ENCODE measurements at places on chromosomes 2 and 18. TPM values are rescaled to one million over a fixed set of nuclear protein-coding genes. Genes with fewer than 3 reads are reported as not detected.
A peak's percentile ranks its signal among the peaks of the same experiment; 100 is the strongest.

DNA sequence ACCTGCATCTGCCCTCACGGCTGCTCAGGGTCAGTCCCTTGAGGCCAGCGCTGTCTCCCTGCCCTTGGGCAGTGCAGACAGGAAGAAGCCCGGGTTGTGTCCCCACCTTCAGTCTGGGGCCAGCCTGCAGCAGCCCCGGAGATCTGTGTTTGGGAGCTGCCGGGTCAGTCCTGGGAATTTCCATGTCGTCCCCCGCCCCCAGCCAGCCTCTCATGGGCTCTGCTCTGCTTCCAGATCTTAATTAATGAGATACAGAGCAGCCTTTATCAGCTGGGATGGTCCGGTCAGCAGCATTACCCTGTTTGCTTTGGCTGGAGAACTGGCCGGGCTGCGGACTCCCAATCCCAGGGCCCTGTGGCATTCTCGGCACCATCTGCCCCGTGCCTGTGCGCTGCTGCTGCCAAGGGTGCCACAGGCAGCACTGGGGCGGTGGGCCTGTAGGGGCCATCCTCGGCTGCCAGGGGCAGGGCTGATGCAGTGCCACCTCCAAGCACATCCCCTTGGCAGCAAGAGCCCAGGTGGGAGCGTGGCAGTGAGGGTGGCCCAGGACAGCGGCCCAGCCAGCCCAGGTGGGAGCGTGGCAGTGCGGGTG, 2.4 kb downstream of the BOK start:
- no peak for DNase-seq

DNA sequence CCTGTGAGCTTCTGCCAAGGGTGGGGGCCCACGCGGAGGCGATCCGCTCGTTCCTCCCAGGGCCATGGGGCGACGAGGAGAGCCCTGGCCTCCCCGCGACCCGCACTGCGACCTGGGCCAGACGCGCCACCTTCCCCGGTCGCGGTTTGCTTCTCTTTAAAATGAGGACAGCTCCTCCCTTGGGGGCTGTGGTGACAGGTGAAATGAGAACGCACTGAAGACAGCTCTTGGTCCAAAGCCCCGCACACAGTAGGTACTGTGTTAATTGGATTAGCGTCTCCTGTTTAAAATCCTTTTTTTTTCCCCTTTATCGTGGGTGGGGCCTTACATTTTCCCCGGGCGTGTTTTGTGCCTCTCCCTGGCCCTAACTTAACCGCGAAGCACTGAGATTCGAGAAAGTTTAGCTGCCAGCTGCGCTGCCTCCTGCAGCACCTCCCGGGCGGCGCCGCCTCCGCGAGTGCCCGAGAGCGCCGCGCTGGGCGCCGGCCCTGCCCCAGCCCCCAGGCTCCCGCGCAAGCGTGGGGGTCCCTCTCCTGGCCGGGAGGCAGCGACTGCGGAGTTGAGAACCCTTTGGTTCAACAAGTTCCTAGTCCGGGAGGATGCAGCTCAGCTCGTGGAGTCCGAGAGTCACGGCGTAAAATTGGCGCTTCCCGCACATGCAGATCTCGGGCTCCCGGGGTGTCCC, 1.1 kb downstream of the HPCAL1 start:
- peak; percentile 17 for DNase-seq

Gene STPG4
- 0.20 TPM for total RNA-seq

GRCh38 chr18:79064228-79064627, 5.0 kb upstream of the ATP9B start:
- no peak for DNase-seq

Gene DSC2
- 25.7 TPM for total RNA-seq

Gene ABCB11
- not detected for total RNA-seq

Gene PSTPIP2
- 21.9 TPM for total RNA-seq

DNA sequence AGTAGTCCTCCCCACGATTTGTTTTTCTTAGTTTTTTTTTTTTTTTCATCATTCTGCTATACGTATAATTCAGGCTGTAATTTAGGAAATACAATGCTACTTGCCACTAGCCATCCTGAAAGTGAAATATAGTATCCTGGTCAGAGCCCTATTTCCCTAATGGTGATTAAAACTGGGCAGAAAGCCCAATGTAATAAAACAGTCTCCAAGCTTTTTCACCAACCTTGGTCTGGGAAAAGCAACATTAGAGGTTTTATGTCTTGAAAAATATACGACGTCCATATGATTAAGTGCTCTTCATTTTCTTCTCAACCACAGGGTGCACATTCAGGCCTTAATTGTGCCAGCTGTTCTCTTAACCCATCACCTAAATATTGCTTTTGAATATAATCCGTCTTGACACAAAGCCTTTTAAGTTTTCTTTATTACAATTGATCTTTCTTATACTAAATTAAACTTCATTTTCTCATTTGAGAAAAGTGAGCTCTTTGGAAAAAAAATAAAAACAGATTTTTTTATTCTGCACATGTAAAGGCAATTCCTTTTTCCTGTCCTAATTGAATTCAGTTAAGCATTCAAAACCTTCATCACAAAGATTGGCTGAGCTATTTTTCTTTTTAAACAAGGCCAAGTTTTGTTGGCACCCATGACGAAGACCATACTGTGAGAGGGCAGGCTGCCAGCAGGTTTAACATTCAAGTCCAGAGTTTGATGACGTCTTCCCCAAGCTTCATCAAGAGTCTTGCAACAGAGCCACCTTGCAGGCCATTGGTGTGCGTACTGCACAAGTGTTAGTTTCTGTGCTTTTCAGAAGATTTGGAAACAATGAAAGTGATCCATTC, 52.7 kb downstream of the MAP2 start:
- peak; percentile 85 for DNase-seq

GRCh38 chr2:85288244-85288725, 39.5 kb downstream of the TGOLN2 start:
- DNase-seq: peak; percentile 71

DNA sequence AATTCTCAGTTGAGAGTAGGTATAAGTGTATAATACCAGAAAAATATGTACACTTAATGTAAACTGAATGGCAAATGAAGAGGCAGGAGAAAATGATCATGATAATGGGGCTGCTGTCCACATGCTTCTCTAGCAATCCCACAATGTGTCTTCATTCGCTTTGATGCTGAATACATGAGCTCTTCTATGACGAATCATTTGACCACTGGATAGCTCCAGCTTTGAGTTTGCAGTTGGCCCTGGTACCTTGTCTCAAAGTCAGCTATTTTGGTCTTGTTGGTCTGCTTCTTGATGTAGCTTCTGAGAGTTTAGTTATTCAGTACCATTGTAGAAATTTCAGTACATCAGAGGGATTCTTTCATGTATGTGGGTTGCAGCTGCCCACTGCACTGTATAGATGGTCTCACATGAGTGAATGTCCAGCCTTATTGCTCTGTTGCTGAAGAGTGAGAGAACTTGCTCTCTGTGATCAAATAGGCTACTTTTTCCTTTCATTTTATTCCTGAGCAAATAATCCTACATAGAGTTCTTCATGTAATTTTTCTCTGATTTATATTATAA, 105.1 kb downstream of the TTC27 start:
- no peak for DNase-seq

GRCh38 chr2:215536510-215536909, 100.6 kb upstream of the FN1 start:
- no peak for DNase-seq

- DNase-seq: no peak
Measured at GRCh38 chr2:204763974-204764703, 218.9 kb downstream of the PARD3B start.

- no peak for DNase-seq
Measured at GRCh38 chr2:140481136-140481535, 1649.7 kb downstream of the LRP1B start.

DNA sequence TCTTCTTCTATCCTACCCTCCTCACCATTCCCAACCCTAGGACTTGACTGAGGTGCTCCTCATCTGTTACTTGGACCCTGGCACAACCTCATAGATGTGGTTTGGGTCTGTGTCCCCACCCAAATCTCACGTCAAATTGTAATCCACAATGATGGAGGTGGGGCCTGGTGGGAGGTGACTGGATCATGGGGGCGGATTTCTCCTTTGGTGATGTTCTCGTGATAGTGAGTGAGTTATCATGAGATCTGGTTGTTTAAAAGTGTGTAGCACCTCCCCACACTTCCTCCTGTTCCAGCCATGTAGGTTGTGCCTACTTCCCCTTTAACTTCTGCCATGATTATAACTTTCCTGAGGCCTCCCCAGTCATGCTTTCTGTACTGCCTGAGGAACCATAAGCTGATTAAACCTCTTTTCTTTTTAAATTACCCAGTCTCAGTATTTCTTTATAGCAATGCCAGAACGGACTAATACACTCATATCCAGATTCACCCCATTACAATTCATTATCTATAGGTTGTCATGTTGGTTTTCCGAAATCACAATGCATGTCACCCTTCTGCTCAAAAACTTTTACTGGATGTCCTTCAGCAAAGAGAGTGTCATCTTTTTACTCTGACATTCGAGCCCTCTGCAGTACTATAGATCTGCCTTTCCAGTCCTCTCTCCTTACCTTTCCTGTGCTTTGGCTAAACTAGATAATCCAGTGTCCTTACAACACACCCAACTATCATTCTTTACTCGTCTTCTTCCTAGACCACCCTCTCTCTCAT, 45.7 kb downstream of the APOB start:
- no peak for DNase-seq

GRCh38 chr18:56913941-56914340, 232.9 kb upstream of the BOD1L2 start:
- DNase-seq: no peak

Gene TGFA
- 91.7 TPM for total RNA-seq

- DNase-seq: no peak
Measured at GRCh38 chr2:69226903-69227302, 160.1 kb downstream of the GFPT1 start.

DNA sequence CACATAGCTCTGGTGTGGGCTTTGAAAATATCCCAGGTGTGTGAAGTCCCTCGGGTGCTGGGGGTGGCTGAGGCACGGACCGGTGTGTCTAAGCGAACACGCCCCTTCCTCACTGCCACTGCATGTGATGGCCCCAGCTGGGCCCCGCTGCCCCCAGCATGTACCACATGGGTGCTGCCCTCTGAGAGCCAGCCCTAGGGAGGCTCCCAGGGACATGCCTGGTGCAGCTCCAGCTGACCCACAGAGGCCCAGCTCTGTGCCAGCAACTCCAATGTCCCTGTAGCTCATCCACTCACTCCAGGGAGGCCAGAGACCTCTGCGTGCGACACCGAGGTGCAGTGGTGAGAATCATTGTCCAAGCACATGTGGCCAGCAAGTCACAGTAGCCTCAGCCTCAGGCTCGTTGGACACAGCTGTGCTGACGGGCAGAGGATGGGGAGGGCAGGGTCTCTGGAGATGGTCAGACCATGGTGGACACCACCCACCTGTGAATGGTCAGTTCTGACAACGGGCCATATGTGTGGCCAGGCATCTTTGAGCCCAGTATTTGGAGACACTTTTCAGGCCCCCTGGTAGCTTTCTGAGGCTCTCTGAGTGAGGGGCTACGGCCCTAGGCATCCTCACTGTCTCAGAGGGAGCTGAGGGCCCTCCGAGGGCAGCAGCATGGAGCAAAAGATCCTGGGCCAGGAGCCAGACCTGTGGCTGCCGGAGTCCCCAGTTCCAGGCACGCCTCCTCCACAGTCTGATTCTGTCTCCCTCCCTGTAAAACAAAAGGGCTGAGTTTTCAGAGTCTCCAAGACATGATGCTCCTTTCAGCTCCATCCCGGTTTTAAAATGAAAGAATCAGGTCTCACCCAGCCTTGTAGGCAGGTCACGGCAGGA, 220.7 kb downstream of the NDUFA10 start:
- DNase-seq: no peak

DNA sequence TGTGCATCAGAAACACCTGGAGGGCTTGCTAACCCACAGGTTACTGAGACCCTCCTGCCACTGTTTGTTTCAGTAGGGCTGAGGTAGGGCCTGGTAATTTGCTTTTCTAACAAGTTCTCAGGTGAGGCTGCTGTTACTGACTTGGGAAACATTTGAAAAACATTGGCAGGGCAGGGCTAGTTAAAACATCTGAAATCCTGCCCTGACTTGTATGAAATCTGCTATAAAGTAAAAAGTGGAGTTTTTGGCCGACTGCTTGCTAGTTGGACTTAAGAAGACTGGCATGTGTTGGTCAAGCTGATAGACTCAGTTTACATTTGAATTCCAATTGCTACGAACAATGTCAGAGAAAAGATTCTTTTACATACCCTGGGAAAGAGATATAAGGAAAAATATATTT, 111.6 kb upstream of the DLX2 start:
- DNase-seq: no peak

DNA sequence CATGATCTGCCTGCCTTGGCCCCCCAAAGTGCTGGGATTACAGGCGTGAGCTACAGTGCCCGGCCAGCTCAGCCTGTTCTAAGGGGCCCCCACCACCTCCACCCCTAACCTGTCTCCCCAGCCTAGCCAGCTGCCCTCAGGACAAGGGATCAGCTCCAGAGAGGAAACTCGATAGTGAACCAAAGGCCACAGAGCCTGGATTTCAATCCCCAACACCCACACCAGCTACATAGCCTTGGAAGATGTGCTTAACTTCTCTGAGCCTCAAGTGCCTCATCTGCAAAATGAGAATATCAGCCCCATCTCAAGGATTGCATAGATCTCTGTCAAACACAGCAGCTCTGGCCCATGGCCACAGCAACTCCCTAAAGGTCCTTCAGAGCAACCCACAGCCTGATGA, 32.0 kb downstream of the BIN1 start:
- DNase-seq: no peak

Gene NEU2
- total RNA-seq: not detected

DNA sequence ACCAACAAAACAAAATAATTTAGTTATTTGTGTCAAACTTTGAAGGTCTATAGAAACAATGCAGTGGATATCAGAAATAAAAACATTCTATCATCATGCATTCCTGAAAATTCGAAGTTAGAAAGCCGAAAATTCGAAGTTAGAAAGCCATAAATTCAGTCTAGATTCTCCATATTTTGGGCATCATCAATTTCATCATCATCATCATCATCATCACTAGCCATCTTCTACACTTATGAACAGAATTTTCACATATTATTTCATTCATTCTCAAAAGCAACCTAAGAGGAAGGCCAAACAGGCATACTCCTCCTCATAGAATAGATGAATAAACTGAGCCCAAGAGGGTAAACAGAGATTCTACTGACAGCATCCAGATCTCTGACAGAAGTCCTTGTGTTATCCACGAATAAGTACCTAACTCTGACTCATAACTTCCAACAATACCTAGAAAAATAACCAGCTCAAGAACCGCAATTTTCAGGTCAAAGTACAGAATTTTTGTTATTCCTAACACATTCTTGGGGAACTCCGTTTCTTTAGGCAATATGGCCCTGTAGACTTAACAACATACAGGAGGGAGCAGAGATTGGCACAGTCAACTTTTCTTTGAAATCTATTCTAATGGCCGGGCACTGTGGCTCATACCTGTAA, 84.7 kb downstream of the TCF4 start:
- DNase-seq: peak; percentile 43
